Osteoblast (primary cell): ENCODE measurements at places on chromosomes 12 and 14.

DNA sequence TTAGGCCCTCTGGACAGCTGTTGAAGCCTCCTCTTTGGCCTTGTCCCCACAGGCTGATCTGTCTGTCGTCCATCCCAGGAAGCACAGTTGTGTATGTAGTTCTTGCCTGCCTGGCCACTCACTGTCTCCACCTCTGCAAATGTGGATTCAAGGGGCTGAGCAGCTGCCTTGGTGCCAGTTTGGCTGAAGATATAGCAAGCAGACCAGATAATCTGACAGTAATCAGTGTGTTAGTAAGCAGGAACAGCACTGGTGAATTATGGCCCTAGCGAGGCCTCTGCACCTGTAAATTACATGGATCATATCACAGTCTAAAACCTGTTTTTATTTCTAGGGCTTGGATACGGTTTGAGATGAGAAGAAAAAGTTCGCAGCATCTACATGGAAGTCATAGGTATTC lies 282.5 kb upstream of the NOS1 start:
- no peak overlapping the region for H3K27ac ChIP-seq
- H3K27me3 ChIP-seq: no peaks in the 10 kb centered on the region

DNA sequence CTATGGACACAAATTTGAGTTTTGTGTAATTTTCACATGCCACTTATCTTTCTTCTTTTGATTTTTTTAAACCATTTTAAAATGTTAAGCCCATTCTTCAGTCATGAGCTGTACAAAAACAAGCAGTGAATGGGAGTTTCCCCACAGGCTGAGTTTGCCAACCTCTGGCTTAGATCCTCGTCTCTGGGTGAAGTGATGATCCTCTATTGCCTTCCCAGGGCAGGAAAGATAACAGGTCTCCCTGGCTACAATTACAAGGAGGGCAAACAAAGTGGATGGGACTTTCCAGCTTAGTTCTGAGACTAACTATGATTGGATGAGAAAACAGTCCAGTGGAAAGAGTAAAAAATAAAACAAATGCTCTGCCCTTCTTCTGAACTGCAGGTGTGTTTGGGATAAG lies 203.7 kb downstream of the SPTSSA start:
- DNase-seq: no peak
- H3K4me3 ChIP-seq: no peak overlapping the region
- no peak overlapping the region for H3K27ac ChIP-seq
- no peaks in the 10 kb centered on the region for H3K36me3 ChIP-seq
- no peaks in the 10 kb centered on the region for H3K27me3 ChIP-seq

GRCh38 chr14:38790916-38791315 lies 312.1 kb downstream of the SEC23A start:
- no peak overlapping the region for H3K4me3 ChIP-seq
- H3K27me3 ChIP-seq: no peaks in the 10 kb centered on the region
- H3K27ac ChIP-seq: no peak overlapping the region

GRCh38 chr14:28652782-28653181 lies 113.8 kb upstream of the FOXG1 start:
- no peaks in the 10 kb centered on the region for H3K36me3 ChIP-seq
- peak overlapping the region; percentile 54 for H3K27ac ChIP-seq
- no peak overlapping the region for H3K4me3 ChIP-seq
- no peaks in the 10 kb centered on the region for H3K27me3 ChIP-seq
- no peak for DNase-seq
- no peaks in the 10 kb centered on the region for H3K4me1 ChIP-seq

- no peaks in the 10 kb centered on the region for H3K27me3 ChIP-seq
- no peak overlapping the region for H3K27ac ChIP-seq
- no peak for DNase-seq
- H3K4me3 ChIP-seq: no peak overlapping the region
Measured at GRCh38 chr14:35696575-35696974, 112.5 kb downstream of the RALGAPA1 start.

DNA sequence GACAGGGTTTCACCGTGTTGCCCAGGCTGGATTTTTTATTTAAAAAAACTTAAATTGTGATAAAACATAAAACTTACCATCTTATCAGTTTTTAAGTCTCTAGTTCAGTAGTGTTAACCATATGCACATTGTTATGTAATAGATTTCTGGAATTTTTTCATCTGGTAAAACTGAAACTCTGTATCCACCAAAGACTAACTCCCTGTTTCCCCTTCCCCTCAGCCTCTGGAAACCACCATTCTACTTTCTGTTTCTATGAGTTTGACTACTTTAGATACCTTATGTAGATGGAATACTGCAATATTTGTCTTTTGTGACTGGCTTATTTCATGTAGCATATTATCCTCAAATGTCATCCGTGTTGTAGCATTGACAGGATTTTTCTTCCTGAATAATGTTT lies 12.8 kb upstream of the PLEKHG3 start:
- H3K27ac ChIP-seq: no peak overlapping the region
- no peaks in the 10 kb centered on the region for H3K36me3 ChIP-seq
- H3K4me1 ChIP-seq: no peaks in the 10 kb centered on the region
- H3K4me3 ChIP-seq: no peak overlapping the region
- DNase-seq: no peak

DNA sequence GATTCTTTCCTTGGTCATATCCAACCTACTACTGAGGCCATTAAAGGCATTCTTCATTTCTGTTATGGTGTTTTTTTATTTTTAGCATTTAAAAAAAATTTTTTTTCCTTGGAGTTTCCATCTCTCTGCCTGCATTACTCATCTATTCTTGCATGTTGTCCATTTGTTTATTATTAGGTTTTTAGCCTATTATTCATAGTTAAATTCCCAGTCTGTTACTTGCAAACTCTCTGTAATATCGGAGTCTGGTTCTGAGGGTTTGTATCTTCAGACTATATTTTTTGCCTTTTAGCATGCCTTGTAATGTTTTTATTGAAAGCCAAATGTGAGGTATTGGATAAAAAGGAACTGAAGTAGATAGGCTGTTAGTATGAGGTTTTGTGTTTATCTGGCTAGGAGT lies 284.3 kb downstream of the FUT8 start:
- H3K36me3 ChIP-seq: no peaks in the 10 kb centered on the region
- no peak overlapping the region for H3K4me3 ChIP-seq
- no peaks in the 10 kb centered on the region for H3K27me3 ChIP-seq
- H3K4me1 ChIP-seq: peaks cover 5% of the 10 kb centered on the region
